ENCODE measurements at places on chromosomes 2 and 18.

DNA sequence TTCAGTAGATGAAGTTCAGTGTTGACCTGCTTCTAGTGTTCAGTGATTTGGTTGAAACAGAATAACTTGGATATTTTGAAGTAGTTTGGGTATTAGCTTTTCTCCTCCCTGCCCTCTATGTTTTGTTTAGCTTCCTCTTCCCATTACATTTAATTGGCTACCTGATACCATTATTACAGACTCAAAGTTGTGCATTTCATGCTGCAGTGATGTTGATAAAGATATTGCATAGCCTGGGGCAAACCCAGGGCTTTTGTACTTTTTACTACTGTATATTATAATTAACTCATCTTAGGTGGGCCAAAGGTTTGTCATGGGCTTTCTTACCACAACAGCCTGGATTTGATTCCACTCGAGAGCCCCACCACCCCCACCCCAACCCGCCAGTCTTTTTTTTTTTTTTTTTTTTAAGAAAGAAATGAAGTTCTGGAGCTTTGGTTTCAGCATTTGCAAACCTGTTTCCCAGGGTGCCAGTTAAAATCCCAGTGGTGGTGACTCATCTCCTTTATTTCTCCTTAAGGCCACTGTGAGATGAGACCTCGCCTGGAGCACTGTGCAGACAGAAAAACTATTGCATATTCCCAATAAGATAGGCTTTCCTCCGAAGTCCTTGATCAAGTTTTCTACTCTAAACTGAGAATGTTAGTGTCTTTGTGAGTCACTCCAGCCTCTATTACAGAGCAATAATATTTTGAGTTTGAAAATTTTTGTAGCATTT lies 393.7 kb upstream of the FANCL start:
- DNase-seq, result no peak

- peak; percentile 0 for DNase-seq
Observed at GRCh38 chr2:161796192-161796591, 172.0 kb downstream of the SLC4A10 start.

- DNase-seq, result no peak
Observed at GRCh38 chr2:146642066-146642465, 1202.8 kb upstream of the ACVR2A start.

DNA sequence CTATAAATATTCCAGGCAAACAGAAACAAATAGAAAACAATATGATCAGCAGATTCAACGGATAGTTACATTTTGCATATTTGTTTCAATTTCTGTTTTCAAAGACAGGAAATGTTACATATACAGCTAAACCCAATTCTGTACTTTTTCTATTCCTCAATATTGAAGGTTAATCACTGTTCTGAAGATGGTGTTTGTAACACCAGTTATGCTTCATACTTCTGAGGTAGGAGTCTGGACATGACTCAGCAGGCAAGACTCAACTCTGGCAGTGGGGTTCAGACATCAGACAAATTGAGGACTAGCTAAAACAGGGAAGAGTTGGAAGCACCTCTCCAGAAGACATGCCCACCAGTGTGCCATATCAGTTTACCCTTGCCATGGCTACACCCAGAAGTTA lies 16.6 kb downstream of the SERPINB13 start:
- no peak for DNase-seq

- no peak for DNase-seq
Observed at GRCh38 chr2:69773206-69773605, 31.3 kb downstream of the ANXA4 start.

DNA sequence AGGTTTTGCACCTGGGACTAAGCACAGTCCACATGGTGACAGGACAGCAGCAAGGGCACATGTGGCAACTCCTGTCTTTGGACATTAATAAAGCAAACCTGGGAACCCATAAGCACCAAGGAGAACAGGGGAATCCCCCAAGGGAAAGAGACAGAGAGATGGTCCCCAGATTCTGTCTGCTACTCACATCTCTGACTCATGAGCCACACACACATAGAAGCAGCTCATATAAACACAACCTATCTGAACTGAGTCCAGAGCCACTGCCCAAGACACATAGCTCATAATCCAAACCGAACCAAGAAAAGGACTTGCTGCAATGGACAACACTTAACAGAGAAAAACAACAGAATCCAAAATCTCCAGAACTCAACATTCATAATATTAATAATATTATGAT lies 82.5 kb downstream of the OSBPL1A start:
- DNase-seq, result no peak

- DNase-seq, result no peak
Observed at GRCh38 chr2:240869109-240869955, 708 bp downstream of the AGXT start.

- DNase-seq, result no peak
Observed at GRCh38 chr2:62379566-62379965, 126.4 kb downstream of the TMEM17 start.

- DNase-seq, result no peak
Observed at GRCh38 chr2:217829420-217829819, 173.4 kb downstream of the TNS1 start.

GRCh38 chr2:113162173-113162572 lies 11.6 kb upstream of the PSD4 start:
- no peak for DNase-seq

GRCh38 chr18:62118328-62118727 lies 68.5 kb downstream of the PIGN start:
- peak; percentile 90 for DNase-seq

GRCh38 chr18:54389143-54389505 lies 31.4 kb downstream of the C18orf54 start:
- DNase-seq, result no peak

GRCh38 chr2:233593201-233593600 lies 24.2 kb upstream of the UGT1A8 start:
- no peak for DNase-seq

GRCh38 chr2:223598994-223599639 lies 3.0 kb downstream of the SCG2 start:
- DNase-seq, result peak; percentile 93

DNA sequence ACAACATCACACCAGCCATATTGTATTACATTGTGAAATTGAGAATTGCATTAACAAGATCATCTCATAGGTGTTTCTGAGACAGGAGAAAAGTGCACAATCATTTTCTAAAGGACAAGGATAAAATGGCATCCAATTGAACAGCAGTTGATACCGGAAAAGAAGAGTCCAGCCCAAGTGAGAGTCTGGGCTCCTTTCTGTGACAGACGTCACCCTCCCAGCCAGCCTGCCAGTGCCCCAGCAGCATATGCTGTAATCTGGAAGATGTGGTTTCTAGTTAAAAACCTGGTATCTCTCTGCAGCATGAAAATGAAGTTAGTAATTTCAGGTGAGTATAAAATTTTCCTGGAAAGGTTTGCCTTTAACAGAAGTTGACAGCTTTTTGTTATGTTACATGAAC lies 1531.7 kb upstream of the PIK3C3 start:
- no peak for DNase-seq

GRCh38 chr2:41145066-41145465 lies 693.2 kb upstream of the SLC8A1 start:
- DNase-seq, result no peak

DNA sequence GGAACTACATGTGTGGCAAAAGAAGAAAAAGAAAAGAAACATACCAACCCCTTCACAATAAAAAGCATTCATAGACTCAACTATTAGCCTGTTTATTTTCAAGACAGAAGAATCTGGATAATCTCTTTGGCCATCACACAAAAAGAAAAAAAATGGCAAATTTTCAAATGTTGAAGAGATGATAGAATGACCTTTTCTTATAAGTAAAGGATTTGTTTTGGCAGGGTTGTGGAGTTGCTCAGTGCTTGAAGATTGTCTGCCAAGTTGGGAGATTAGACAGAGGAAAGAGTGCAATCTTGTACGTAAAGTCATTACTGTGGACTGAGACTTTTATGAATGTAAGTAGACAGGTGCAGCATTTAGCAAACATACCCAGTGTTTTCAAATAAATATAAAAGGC lies 18.5 kb upstream of the FAM171B start:
- DNase-seq, result peak; percentile 35

DNA sequence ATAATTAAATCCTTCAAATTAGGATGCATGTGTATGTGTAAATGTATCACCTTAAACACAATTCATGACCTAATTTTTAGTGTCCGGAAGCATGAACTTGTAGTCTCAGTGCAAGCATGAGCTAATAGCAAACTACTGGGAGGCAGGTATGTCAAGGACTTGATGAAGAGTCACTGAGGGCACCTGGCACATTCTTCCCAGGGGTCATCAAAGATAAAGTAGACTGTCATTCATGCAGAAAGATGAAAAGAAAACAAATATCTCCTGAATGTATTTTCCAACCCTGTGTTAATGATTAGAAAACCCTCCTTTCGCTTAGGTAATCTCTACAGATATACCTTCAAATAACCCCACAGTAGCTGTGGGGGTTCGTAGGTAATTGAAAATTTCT lies 234.9 kb downstream of the SOCS6 start:
- no peak for DNase-seq

DNA sequence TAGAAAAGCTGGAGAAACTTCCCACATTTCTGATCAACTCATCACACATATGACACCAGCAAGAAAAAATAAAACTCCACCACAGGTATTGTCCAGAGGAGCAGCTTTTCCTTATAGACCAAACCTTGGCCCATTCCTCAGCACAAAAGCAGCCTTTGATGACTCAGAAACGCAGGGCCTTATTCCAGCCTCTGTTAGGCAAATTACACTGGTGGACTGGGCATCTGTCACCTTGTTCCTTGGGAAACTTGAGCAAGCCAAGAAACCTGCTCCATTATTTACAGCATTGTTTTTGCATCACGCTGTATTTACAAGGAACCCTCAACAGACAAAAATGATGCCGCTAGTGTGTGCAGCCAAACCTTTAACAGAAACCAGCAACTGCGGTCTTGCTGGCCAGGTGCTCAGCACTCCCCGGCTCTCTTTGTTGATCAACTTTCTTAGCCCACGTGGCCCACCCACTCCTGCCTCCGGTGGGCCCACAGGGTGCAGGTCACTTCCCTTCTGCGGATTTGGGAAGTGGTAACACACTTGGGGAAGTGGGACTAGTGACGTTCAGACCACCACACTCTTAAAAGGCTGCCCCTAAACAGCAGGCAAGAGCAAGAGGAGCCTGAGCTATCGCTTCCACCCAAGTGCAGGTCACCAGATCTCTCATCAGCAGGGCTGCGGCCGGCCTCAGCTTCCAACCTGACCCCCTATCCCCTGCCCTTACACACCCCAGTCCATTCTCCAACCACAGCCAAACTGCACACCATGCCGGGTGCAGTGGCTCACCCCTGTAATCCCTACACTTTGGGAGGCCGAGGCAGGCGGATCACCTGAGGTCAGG lies 1.5 kb downstream of the AP1S3 start:
- DNase-seq, result no peak

DNA sequence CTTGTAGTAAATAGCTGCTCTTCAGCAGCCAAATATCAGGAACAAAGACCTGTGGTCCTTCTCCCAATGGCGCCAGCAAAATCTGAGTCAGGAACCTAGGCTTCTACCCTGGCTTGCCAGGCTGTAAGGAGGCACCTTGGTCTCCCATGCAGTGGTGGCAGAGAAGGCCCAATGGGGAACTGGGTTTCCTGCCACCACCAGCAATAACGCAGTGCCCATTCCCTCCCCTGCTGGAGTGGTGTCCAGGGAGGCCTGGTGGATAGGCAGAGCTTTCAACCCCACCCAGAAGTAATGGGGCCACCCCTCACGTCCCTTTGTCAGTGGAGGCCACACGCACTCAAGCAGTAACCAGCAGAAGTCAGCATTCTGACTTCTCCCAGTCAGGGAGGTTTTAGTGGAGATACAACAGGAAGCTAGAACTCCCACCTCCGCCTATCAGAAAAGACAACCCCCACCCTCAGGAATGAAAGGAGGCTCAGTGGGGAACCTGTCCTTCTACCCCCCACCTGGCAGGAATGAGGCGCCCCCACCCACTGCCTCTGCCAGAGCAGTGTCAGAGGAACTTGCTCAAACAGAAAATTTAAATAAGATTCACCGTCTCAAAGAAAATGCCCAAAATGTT lies 132.4 kb downstream of the COPS8 start:
- no peak for DNase-seq

DNA sequence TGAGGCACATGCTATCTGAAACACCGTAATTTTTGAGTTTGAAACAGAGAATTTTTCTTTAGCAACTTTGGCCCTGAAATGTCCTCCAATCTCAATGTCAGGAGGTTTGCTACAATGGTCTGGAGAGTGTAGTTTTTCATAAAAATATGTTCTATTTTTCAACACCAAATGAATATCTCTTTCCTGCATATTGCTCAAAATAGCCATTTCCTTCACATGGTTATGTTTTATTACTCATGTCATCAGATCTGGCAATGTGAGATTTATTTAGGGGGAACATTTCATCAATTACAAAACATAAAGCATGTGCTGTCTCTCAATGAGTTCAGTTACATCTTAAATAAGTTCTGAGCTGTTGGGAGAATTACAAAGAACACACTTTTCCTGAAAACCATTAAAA lies 871.9 kb upstream of the FSHR start:
- no peak for DNase-seq

DNA sequence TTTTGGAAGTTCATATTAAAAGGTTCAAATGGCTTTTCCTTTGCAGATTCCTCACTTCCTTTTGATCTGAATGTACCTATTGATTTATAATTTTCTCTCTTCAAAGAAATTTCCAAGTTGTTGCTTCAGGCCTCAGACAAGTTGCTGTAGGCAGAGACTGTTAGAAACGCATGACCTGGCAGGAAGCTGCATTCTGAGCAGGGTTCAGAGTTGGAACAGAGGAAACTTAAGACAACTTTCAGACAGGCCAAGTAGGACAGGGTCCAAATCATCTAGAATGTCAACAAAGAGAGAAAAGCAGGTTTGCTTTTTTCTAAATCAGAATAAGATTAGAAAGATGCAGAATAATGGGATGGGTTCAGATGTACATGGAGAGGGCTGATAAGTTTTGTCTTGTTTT lies 416.3 kb downstream of the LRP1B start:
- no peak for DNase-seq

DNA sequence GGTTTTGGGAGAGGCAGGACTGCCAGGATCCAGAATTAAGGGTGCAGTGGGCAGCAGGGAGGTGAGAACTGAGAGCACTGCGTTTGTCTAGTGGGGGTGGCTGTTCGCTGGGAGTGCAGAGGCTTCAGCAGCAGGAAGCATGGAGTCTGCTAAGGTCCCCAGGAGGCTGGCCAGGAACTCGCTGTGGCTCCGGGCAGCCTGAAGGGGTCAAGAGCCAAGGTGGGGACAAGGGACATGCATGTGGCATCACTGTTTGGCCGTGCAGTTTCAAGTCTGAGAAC lies 43.2 kb upstream of the SEMA4C start:
- DNase-seq, result no peak

Measured in cardiac muscle cell (in vitro differentiated cells and primary cell).